Ascending aorta (tissue), 2 donors: ENCODE measurements at places on chromosomes 5 and 9.

DNA sequence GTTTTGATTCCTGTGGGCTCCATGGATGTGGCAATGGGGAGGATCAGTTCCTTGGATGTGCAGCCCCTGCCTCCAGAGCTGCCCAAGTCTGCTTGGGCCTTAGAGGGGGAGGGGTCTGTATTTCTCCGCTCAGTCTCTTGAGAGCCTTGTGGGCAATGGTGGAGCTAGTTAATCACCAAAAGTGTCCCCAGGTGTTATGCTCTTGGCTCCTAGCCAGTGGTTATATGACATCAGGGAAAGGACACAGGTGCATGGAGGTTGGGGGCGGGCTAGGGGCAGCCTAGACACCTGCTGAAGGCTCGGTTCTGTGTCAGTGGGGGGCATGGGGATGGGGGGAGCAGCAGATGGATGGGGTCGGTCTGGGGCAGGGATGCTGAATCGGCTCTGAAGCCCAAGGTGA lies 12.4 kb upstream of the ARAP3 start:
- DNase-seq, result no peak

DNA sequence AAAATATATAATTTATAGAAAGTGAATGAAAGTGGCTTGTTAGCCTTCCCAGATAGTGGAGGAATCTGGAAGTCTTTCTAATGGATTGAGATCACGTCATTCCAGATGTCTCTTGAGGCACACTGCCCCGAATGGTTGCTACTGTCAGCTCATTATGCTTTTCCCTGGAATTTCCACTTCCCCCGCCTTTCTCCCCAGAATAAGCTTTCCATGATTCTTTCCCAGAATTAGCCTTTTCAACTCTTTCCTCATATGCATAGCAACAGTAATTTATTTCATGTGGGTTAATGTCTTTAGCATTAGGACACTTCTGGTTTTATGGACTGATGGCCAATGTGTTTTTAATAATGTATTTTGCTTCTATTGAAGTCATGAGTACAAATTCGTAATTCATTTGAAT lies 81.5 kb downstream of the PALM2AKAP2 start:
- DNase-seq, result no peak

DNA sequence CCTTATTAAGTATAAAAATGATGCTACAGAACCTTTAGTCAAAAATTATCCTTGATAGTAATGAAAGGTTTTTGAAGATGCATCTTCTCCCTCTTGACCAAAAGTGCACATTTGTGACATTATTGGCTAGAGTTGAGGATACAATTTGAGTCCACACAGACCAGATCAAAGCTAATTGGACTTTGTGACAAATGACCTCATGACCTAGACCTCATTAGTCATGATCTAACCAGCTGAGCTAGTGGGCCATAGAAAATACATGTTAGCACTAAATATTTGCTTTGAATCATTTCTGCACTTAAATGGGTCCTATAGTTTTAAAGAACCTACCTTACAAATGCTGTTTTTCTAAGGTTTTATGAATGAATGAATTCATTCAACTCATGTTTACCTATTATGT lies 182.1 kb downstream of the RFX3 start:
- no peak for DNase-seq

DNA sequence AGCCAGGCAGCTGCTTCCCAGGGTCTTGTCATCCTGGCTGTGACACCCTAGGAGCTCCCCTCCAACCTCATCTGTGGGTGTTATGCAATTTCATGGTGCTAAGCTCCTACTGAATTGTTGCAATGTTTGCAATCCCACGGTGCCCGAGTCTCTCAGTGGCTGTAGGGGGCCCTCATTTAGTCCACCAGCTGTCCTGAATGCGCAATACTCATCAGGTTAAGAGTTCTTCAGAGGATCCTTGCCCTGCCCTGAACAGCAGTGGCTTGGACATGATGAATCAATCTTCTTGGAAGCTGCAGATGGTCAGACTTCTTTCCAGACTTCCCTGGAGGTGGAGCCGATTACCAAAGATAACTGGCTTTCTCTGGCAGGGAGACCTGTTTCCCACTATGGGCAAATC lies 584.1 kb downstream of the CCDC171 start:
- no peak for DNase-seq

- DNase-seq, result no peak
Observed at GRCh38 chr5:36561601-36562000, 44.8 kb upstream of the SLC1A3 start.

- DNase-seq, result no peak
Observed at GRCh38 chr5:138564242-138564641, 11.0 kb downstream of the HSPA9 start.

- DNase-seq, result no peak
Observed at GRCh38 chr9:118455259-118455658, 751.1 kb downstream of the TLR4 start.

- no peak for DNase-seq
Observed at GRCh38 chr9:135123773-135124134, 36.3 kb downstream of the OLFM1 start.

GRCh38 chr9:113153599-113153998 lies 2.8 kb downstream of the SLC31A2 start:
- no peak for DNase-seq

- DNase-seq, result no peak
Observed at GRCh38 chr9:35910613-35911359, 1.5 kb downstream of the SPAAR start.

DNA sequence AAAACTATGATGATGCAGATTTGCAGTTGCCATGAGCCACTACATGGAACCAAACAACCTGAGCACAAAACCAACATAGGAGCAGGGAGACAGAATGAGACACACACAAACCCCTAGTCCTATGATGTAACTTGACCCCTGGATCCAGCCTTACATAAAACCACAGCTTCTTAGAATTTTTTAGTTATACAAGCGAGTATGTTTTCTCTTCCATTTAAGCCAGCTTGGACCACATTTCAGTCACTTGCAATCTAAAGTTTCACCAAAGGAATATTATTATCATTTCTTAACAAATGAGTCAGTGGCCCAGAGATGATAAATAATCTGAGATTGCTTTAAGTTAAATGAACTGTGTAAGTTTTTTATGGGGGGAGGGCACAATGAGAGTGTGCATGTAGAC lies 6.8 kb downstream of the SPOCK1 start:
- DNase-seq, result no peak

GRCh38 chr5:886716-887325 lies 5.8 kb downstream of the BRD9 start:
- DNase-seq, result no peak

GRCh38 chr9:76082057-76082456 lies 191.6 kb downstream of the PCSK5 start:
- no peak for DNase-seq

DNA sequence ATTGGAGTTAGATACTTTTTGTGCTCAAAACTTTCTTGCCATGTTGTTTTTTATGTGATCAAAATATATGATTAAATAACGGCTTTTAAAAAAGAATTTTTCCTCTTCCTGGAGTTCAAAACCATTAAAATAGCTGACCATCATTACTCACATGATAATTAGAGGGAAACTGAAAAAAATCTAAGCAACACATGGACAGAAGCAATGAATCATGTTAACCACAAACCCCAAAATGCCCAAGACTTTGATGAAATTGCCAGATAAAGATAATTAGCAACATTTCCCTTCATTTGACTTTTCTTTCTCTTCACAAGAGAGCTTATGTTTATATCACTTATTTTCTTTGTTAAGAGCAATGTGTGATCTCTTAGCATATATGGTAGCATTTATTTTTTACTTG lies 1294.2 kb downstream of the EFNA5 start:
- no peak for DNase-seq

- DNase-seq, result no peak
Observed at GRCh38 chr5:40240111-40240510, 439.6 kb upstream of the PTGER4 start.

DNA sequence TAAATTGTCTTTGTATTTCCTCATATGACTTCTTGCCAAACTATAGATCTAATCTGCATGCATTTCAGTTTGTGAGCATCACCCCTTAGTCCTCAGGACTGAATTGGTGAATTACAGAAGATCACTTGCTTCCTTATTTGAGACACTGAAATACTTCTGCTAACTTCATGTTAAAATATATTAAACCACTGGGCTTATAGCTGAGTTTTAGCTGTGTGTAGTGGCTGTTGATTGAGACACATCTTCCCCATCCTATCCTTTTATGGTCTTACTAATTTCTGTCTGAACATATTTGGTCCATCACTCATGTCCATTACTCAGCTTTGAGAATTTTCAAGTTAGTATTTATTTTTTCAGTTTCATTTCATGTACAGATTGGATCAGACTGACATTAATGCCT lies 295.9 kb downstream of the PSAT1 start:
- no peak for DNase-seq

- no peak for DNase-seq
Observed at GRCh38 chr5:161165998-161166660, 314.1 kb upstream of the ATP10B start.

- DNase-seq, result no peak
Observed at GRCh38 chr9:95090023-95090791, 227.3 kb downstream of the FANCC start.

- DNase-seq, result no peak
Observed at GRCh38 chr9:123568691-123569688, 213.0 kb downstream of the CRB2 start.

DNA sequence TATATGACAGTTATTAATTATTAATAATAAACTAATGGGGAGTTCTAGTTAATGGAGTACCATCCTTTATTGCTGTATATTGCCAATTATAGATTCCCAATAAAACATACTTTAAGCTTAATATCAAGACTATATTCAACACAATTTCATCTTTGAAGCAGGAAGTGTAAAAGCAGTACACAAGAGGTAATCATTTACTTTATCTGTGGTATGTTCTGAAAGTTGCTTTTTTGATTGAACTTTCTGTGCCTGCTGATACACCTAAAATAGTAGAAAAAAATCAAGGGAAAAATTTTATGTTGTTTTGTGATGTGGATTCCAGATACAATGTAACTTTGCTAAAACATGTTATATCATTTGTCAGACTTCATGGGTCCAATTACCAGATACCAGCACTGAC lies 58.0 kb downstream of the ACO1 start:
- no peak for DNase-seq

DNA sequence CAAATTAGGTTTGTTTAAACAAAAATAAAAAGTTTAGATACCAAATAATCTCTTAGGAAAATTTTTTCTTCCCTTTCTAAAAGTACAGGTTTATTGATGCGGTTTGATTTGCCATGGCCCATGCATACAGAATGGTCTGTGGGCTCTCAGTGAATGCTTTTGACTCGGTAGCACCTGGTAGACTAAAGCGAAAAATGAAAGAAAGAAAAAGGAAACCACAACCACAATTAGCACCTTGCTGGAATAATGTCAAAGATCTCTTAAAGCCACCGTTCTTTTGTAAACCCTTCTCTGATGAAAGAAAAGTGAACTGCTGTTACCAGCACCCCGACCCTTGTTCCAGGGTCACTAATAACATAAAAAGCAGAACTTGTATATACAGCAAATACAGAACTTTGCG lies 157.9 kb downstream of the NFIB start:
- no peak for DNase-seq

DNA sequence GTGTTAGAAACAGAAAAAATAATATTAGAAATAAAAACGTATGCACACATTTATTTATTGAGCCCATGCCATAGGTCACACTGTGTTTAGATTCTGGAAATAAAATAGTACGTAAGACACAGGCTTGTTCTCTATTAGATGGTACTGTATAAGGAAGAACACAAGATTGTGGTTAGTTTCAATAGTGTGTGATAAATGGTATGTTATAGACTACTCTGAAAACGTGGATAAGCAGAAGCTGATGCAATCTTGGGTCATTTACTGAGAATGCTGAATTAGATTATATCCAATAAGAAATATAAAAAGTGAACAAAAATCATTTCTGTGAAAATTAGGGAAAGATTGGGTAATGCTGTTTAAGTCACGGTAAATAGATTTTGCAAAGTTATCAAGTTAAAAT lies 1456.4 kb upstream of the ACO1 start:
- no peak for DNase-seq

GRCh38 chr9:27053369-27054022 lies 48.0 kb upstream of the LRRC19 start:
- DNase-seq, result no peak

GRCh38 chr5:150158170-150158949 lies 2.7 kb upstream of the PDGFRB start:
- no peak for DNase-seq
